Bronchus fibroblast of lung (primary cell): ENCODE measurements at places on chromosomes 2 and 18. TPM values are rescaled to one million over a fixed set of nuclear protein-coding genes. Genes with fewer than 3 reads are reported as not detected.

POMC gene
- total RNA-seq = 3.1 and 4.0 TPM in 2 replicates

ADCY3 gene
- 33.0 and 48.3 TPM in 2 replicates for total RNA-seq

CHCHD5 gene
- 28.1 and 33.0 TPM in 2 replicates for total RNA-seq

ADGRF3 gene
- total RNA-seq = under 0.01 TPM in 1 of 2 replicates, not detected in the other

HOXD11 gene
- not detected in 2 replicates for total RNA-seq

TUBA4B gene
- total RNA-seq = not detected in 2 replicates

CCDC121 gene
- 1.0 and 1.2 TPM in 2 replicates for total RNA-seq

RAB6C gene
- not detected in 2 replicates for total RNA-seq

KCNG3 gene
- not detected in 2 replicates for total RNA-seq

ARHGAP25 gene
- 0.30 and 0.34 TPM in 2 replicates for total RNA-seq

TP53I3 gene
- total RNA-seq = 46.4 and 52.5 TPM in 2 replicates

INO80C gene
- 7.6 and 9.1 TPM in 2 replicates for total RNA-seq

DNPEP gene
- 42.2 and 45.6 TPM in 2 replicates for total RNA-seq

SP140 gene
- total RNA-seq = 0.74 and 2.0 TPM in 2 replicates

SLC23A3 gene
- 0.45 and 0.50 TPM in 2 replicates for total RNA-seq

PIEZO2 gene
- 1.3 and 1.8 TPM in 2 replicates for total RNA-seq

FSHR gene
- not detected in 2 replicates for total RNA-seq

NETO1 gene
- 0.74 and 1.2 TPM in 2 replicates for total RNA-seq

RESP18 gene
- not detected in 2 replicates for total RNA-seq

LRRC30 gene
- total RNA-seq = not detected in 2 replicates

SLC38A11 gene
- total RNA-seq = not detected in 2 replicates

SERPINB13 gene
- total RNA-seq = not detected in 2 replicates

UGT1A8 gene
- not detected in 2 replicates for total RNA-seq

C1QL2 gene
- not detected in 2 replicates for total RNA-seq

CD28 gene
- total RNA-seq = not detected in 2 replicates

KIF5C gene
- total RNA-seq = 0.45 and 0.50 TPM in 2 replicates

HAT1 gene
- total RNA-seq = 45.6 and 50.6 TPM in 2 replicates

RRM2 gene
- total RNA-seq = 140 and 186 TPM in 2 replicates

CLEC4F gene
- total RNA-seq = not detected in 2 replicates

RAB10 gene
- 74.2 and 90.1 TPM in 2 replicates for total RNA-seq

DYNAP gene
- not detected in 2 replicates for total RNA-seq

GPBAR1 gene
- total RNA-seq = 0.17 TPM in 1 of 2 replicates, not detected in the other

L3MBTL4 gene
- total RNA-seq = under 0.01 TPM in 2 replicates

PAX3 gene
- not detected in 2 replicates for total RNA-seq

ARHGAP15 gene
- not detected in 2 replicates for total RNA-seq
